ENCODE measurements at places on chromosomes 1 and 21.

DNA sequence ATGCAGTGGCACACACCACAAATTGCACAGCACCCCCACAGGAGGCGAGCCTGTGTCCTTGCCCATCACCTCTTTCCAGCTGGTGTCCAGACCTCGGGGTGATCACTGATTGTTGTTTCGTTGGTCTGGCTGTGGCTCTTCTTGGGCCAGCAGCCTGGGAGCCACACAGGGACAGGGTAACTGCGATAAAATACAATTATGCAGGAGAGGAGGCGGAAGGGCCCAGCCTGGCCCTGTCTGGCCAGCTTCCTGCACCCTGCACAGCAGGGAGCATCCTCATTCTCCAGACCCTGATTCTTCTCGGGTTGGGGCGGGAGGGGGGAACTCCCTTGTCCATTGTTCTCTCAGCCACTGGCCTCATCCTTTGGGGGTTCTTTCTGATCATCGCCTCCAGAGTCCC, 83.6 kb downstream of the ADARB1 start:
- no peak overlapping the region for H3K27ac ChIP-seq
- H3K36me3 ChIP-seq = no peaks in the 10 kb centered on the region
- no peaks in the 10 kb centered on the region for H3K27me3 ChIP-seq

DNA sequence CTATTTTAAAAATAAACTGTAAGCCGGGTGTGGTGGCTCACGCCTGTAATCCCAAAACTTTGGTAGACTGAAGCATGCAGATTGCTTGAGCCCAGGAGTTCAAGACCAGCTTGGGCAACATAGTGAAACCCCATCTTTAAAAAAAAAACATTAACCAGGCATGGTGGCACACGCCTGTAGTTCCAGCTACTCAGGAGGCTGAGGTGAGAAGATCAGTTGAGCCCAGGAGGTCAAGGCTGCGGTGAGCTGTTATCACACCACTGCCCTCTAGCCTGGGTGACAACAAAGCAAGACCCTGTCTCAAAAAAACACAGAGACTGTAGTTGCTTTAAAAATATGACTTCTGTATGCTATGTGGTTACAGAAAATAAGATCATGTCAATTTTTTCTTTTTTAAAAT, 24.3 kb upstream of the LSS start:
- peaks cover 27% of the 10 kb centered on the region for H3K36me3 ChIP-seq
- H3K4me1 ChIP-seq = no peaks in the 10 kb centered on the region
- H3K27ac ChIP-seq = no peak overlapping the region
- no peaks in the 10 kb centered on the region for H3K27me3 ChIP-seq

GRCh38 chr1:22814176-22815042, 103.8 kb downstream of the EPHB2 start:
- no peak overlapping the region for H3K27ac ChIP-seq
- H3K4me1 ChIP-seq = no peaks in the 10 kb centered on the region
- H3K27me3 ChIP-seq = no peaks in the 10 kb centered on the region
- no peaks in the 10 kb centered on the region for H3K36me3 ChIP-seq
- DNase-seq = no peak

DNA sequence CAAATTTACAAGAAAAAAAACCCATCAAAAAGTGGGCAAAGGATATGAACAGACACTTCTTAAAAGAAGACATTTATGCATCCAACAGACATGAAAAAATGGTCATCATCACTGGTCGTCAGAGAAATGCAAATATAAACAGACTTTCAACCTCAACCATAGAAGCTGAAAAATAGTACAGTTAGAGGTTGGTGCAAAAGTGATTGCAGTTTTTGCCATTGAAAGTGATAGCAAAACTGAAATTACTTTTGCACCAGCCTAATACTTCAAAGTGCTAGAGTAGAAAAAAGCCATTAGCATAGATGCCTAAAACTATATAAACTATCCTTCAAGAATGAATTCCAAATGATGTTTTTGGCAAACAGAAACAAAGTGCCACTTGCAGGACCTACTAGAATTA, 365.8 kb upstream of the DPYD start:
- no peak for DNase-seq
- H3K4me3 ChIP-seq = no peak overlapping the region
- no peak overlapping the region for H3K27ac ChIP-seq
- H3K4me1 ChIP-seq = no peaks in the 10 kb centered on the region
- no peaks in the 10 kb centered on the region for H3K27me3 ChIP-seq

DNA sequence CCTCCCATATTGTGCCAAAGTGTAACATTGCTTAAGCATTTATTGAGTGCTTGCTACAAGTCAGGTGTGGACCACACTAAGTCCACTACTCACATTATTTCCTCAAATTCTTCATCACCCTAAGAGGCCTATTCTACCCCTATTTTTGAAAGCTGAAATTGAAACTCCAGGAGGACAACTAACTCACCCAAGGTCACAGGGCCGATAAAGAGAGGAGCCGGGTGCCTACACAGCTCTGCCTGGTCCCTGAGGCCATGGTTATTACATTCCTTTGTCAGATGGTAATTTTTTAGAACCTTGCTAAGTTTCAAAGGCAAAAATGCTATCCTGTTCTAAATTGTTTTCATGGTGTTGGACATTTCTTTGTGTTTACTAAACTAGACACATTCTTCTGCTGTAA, 24.2 kb upstream of the KLHDC8A start:
- no peaks in the 10 kb centered on the region for H3K4me1 ChIP-seq
- no peak overlapping the region for H3K27ac ChIP-seq
- no peaks in the 10 kb centered on the region for H3K36me3 ChIP-seq

DNA sequence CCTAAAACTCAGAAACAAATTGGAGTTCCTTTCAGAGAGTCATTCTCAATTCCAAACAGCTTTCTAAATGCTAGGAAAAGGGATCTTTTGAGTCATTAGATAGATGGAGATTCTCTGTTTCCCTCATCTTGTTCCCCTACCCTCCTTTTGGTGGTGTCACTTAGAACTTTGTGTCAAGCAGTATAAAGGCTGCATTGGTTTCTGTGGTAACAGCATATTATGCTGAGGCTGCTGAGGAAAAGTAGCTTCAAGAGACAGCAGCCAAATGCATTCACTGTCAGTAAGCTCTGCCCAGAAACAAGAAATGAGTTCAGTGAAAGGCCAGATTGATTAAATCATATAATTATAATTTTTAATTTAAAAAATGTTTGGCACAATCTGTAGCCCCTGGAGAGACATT, 144.1 kb downstream of the LRRC40 start:
- H3K27me3 ChIP-seq = no peaks in the 10 kb centered on the region
- H3K4me3 ChIP-seq = no peak overlapping the region
- no peaks in the 10 kb centered on the region for H3K4me1 ChIP-seq
- DNase-seq = no peak
- H3K27ac ChIP-seq = no peak overlapping the region
- H3K36me3 ChIP-seq = no peaks in the 10 kb centered on the region

- no peaks in the 10 kb centered on the region for H3K4me1 ChIP-seq
- H3K4me3 ChIP-seq = no peak overlapping the region
- H3K27me3 ChIP-seq = no peaks in the 10 kb centered on the region
- no peak overlapping the region for H3K27ac ChIP-seq
- DNase-seq = no peak
Measured at GRCh38 chr1:47478090-47478489, 40.2 kb downstream of the FOXD2 start.

GRCh38 chr1:20141001-20141400, 1.9 kb downstream of the PLA2G2F start:
- H3K36me3 ChIP-seq = no peaks in the 10 kb centered on the region
- H3K27me3 ChIP-seq = no peaks in the 10 kb centered on the region
- H3K4me3 ChIP-seq = no peak overlapping the region
- no peaks in the 10 kb centered on the region for H3K4me1 ChIP-seq
- no peak for DNase-seq

All from mesendoderm (in vitro differentiated cells).